ENCODE measurements at places on chromosomes 3 and 15.

GRCh38 chr3:59517388-59517787 lies 467.6 kb upstream of the CFAP20DC start:
- no peaks in the 10 kb centered on the region for H3K36me3 ChIP-seq
- H3K4me3 ChIP-seq = no peak overlapping the region
- DNase-seq = no peak

DNA sequence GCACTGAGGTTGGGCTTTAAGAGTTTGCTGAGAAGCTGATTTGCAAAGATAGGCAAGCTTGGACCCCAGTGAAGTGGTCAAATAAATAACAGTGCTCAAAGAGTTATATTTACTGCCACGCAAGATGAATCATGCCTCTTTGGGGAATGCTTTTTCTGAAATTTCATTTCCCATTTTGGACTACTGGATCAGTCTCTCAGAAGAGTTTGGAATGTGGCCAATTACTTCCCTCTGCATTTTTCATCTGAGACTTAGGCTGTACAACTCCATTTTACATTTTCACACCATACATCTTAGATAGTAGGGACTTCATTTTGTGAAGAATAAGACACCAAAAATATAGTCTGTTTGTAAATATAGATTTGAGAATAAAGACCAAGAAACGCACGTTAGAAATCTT lies 419.7 kb downstream of the FGF12 start:
- no peaks in the 10 kb centered on the region for H3K27me3 ChIP-seq
- no peak for DNase-seq
- H3K36me3 ChIP-seq = no peaks in the 10 kb centered on the region
- no peak overlapping the region for H3K27ac ChIP-seq
- H3K4me1 ChIP-seq = no peaks in the 10 kb centered on the region

DNA sequence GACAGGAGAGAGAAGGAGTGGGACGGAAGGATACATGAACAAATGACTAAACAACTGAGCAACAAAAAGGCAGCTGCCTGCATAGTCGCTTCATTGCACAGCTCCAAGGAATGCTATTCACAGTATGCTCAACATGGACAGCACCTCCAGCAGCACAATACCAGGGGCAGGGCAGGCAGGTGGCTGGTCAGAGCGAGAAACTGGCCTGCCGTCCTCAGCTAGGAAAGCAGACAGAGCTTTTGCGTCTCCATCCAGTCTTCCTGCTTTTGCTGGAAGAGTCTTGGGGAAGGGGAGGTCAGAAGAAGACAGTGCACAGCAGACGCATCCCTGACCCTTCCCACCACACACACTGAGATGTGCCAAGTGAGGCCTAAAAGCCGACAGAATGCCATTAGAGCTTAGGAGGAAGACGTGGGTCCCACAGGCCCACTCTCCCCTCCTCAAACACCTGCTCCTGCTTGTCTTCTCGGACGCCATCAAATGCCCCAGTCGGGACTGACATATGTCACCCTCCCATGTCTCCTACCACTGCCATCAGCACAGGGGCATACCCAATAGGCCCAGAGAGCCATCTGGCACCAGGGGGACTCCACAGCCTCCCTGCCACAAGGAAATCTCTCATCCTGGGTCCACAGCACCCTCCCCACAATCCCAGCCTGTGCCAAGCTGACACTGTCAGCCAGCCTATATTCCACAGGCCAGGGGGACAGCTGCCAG lies 3.9 kb downstream of the RAB6B start:
- H3K27ac ChIP-seq = no peak overlapping the region
- H3K36me3 ChIP-seq = no peaks in the 10 kb centered on the region
- H3K27me3 ChIP-seq = no peaks in the 10 kb centered on the region
- no peak for DNase-seq
- no peaks in the 10 kb centered on the region for H3K4me1 ChIP-seq
- no peak overlapping the region for H3K4me3 ChIP-seq

DNA sequence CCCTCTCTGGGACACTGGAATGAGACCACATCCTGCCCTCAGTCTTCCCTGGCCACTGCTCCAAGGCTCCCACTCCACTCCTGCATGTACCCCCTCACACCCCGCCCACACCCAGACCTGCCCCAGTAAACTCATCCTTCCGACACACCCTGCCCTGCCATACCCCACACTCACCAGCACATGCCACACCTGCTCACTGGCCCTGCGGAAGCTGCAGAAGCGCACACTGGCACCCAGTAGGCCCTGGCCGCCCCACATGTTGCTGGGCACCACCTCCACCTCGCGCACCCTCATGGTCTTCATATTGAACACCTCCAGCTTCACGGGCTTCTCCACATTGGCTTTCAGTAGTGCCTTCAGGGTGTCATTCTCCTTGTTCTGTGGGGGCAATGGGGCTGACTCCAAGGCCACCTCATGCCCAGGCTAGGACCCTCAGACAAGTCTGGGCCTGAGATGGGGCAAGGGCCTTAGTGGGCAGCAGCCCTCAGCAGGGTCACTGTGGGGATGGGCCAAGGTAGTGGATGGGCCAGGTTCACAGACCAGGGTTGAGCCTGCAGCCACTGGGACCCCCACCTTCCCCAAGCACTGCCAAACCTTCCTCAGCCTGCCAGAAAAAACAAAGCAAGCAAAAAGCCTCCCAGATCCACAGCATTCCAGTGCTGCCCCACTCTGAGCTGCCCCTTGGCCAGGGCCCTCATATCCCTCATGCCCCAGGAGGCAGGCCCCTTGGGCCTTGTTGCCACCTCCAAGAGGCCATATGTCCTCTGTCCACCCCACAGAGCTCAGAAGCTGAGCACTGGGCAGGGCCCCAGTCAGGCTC lies 4.7 kb downstream of the GORASP1 start:
- H3K27ac ChIP-seq = no peak overlapping the region
- peaks cover 37% of the 10 kb centered on the region for H3K4me1 ChIP-seq
- H3K36me3 ChIP-seq = no peaks in the 10 kb centered on the region
- H3K4me3 ChIP-seq = no peak overlapping the region
- no peaks in the 10 kb centered on the region for H3K27me3 ChIP-seq

GRCh38 chr3:56822501-56822900 lies 20.8 kb upstream of the ARHGEF3 start:
- no peak overlapping the region for H3K4me3 ChIP-seq
- peaks cover 30% of the 10 kb centered on the region for H3K4me1 ChIP-seq
- H3K36me3 ChIP-seq = no peaks in the 10 kb centered on the region

DNA sequence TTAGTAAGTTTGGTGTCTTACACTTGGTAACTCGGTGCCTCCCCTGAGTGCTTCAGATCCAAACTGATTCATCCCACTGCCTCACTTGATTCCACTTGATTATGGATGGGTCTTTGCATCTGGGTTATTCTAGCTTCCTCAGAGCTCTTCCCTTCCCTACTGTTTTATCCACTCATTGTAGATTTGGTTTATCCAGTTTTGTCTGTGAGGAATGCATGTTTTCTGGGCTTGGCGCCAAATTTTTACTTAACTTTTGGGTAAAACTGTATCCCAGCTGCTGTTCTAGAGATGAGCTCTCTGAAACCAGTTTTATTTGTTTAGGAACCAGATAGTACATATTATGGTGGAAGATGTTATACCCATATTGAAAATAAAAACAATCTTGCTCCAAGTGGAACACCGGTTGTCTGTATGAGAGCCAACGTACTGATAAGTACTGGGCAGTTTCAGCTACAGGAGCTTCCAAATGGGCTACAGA lies 20.9 kb downstream of the RAD54L2 start:
- 0 out of 2 replicates have a peak, but pooled peaks cover 3% of the 10 kb centered on the region for H3K36me3 ChIP-seq
- H3K4me3 ChIP-seq = no peak overlapping the region
- H3K27ac ChIP-seq = no peak overlapping the region
- no peaks in the 10 kb centered on the region for H3K27me3 ChIP-seq

DNA sequence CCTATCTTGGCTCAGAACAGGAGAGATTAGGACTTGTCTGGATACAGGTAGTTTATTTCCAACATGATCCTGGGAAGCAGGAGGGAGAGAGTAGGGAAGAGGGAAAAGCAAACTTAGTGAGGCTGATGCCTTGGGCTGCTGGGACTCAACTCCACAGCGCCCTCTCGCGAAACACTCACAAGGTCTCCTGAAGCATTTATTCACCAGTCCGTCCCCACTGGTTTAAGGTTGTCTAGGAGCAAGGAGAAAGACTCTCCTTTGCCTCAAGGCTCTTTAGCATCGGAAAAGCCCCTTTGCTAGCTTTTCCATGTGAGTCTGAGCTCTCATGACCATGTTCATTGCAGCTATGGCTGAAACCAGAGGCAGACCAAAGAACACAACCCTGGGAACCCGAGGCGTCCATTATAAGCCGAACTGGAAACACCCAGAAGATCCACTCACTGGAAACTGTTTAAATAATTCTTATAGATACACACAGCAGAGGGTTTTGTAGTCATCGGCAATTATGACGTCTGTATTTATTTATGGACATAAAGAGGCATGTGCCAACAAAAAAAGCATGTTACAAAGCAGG lies 244.5 kb downstream of the CD47 start:
- H3K4me1 ChIP-seq = 0 out of 2 replicates have a peak, but pooled peaks cover 2% of the 10 kb centered on the region
- no peak overlapping the region for H3K27ac ChIP-seq
- no peaks in the 10 kb centered on the region for H3K36me3 ChIP-seq
- DNase-seq = peak; percentile 70
- no peak overlapping the region for H3K4me3 ChIP-seq
